Mesothelial cell of epicardium (in vitro differentiated cells): ENCODE measurements at places on chromosomes 1 and 21. TPM values are rescaled to one million over a fixed set of nuclear protein-coding genes. Genes with fewer than 3 reads are reported as not detected.

GRCh38 chr1:186799689-186800054 lies 29.1 kb upstream of the PLA2G4A start:
- DNase-seq: no peak

The TMCC2 gene
- 6.1 to 6.8 TPM (median 6.5 TPM) in 3 replicates for total RNA-seq

DNA sequence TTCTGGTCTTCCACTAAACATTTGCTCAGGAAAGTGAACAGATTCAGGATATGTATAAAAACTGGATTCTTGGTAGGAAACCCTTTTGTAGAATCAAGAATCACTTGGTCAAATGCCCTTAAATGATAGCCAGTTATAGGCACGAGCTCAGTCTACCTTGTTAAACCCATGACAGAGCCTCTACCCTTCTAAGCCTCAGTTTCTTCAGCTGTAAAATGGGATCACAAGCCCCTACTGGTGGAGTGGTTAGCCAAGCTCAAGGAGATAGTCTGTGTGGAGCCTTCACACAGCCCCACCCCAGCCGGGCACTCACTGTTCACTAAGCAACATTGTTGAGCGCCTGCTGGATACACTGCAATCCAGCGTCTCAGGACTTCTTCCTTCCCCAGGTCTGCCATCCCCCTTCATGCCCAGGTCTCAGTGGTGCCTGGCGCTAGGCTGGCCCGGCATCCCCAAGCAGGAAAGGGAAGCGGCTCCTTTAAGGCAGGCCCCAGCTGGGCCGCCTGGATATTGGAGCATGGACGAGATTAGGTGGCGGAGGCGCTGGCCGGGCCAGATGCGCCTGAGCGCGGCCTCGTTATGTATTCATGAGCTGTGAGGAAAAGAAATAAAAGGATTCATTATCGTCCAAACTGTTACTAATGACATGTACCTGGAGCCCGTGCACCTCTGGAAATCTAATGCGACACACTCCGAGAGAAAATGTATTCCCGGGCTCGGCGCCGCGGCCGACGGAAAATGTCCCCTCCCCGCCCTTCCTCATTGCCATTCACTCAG lies 75.6 kb downstream of the TAS1R2 start:
- DNase-seq: no peak

- DNase-seq: no peak
These were observed 92.0 kb downstream of the DIRAS3 start for GRCh38 chr1:67958472-67958871.

GRCh38 chr21:30426731-30427130 lies 1.0 kb upstream of the KRTAP13-3 start:
- no peak for DNase-seq

The GJA8 gene
- not detected in 3 replicates for total RNA-seq

- no peak for DNase-seq
These were observed 86.2 kb upstream of the WDR26 start for GRCh38 chr1:224520808-224521207.

DNA sequence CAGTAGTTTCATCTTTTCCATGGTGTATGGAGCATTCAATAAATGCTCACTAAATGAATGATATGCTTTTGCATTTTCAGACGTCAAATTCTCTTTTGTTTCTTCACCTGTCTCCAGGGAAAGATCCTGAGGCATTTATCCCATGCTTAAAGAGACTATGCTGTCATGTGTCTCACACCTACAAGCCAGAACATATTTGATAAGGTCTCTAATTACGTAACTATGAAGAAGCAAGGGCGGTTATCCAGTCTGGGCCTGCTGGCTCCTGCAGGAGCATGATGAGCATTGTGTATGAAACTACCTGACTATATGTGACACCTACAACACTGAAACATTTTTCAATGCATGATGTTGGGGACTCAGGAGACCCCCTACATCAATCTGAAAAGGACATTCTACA lies 51.8 kb downstream of the FBXO42 start:
- DNase-seq: no peak

- DNase-seq: no peak
These were observed 4.8 kb downstream of the CCDC24 start for GRCh38 chr1:43995984-43996732.

The TACSTD2 gene
- total RNA-seq: 22.7 to 25.3 TPM (median 25.0 TPM) in 3 replicates

- DNase-seq: no peak
These were observed 32.4 kb downstream of the MAPKAPK2 start for GRCh38 chr1:206716870-206717673.
